ENCODE measurements at places on chromosomes 6 and 20. TPM values are rescaled to one million over a fixed set of nuclear protein-coding genes. Genes with fewer than 3 reads are reported as not detected.

The NINL gene
- 15.5 TPM for total RNA-seq

The RIMS4 gene
- total RNA-seq, result 1.8 TPM

The PAK5 gene
- 1.3 TPM for total RNA-seq

The WDR46 gene
- total RNA-seq, result 75.1 TPM

The SYNGAP1 gene
- total RNA-seq, result 6.1 TPM
